Stimulated activated CD8-positive, alpha-beta memory T cell treated with anti-CD3 and anti-CD28 coated beads, Interleukin-2, amount 100 ng/mL, for 1 hour (primary cell): ENCODE measurements at places on chromosomes 5 and 9.

GRCh38 chr9:130246126-130246525 is 19.4 kb upstream of the HMCN2 start:
- DNase-seq = no peak

DNA sequence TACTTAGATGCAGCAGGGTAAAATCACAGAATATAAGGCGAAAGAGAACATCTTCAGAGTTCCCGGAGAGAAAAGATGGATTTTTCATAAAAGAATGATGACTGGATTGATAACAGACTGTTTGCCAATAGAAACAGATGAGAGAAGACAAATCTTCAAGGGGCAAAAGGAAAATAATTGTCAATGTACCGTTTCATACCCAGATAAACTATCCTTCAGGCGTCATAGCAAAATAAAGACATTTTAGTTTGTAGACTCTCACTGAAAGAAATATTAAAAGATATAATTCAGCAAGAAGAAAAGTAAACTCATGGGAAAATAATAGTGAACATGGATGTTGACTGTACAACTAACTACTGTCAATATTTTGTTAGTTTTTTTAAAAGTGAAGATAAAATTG is 174.2 kb downstream of the CRB2 start:
- DNase-seq = no peak

- DNase-seq = no peak
Measured at GRCh38 chr5:68533571-68534084, 318.1 kb downstream of the PIK3R1 start.

GRCh38 chr9:130820135-130820738 is 14.8 kb upstream of the ABL1 start:
- DNase-seq = no peak

DNA sequence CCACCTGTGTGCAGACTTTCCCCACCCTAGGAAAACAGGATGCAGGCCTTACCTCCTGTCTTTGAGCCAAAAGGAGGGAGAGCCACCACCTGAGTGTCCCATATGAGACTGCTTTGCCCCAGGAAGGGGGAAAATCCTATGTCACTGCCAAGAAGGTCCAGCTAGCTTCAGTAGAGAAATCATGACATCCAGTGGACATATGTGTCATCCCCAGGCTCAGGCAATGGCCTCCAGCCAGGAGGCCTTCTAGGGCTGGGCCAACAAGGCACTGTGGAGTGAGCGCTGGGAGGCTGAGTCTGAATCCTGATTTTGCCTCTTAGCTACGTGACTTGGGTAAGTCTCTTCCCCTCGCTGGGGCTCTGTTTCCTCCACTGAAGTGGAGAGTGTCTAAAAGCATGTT is 60.2 kb downstream of the SMIM23 start:
- no peak for DNase-seq

DNA sequence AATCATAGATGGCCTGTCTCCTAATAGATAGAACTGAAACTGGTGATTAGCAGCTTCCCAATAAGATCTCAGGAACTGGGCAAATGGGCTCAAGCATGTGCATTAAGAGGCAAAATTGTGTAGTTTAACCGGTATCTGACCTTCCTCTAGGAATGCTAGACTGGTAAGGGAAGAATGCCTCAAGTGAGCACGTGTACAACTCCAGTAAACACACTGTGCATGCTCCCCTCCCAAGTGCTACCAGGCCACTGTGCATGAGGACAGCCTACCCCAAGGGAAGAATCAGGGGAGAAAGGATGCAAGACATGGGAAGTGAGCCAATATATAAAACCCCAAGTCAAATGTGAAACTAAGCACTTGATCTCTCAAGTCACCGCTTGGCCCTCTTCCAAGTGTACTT is 1157.4 kb upstream of the CDH18 start:
- DNase-seq = no peak

DNA sequence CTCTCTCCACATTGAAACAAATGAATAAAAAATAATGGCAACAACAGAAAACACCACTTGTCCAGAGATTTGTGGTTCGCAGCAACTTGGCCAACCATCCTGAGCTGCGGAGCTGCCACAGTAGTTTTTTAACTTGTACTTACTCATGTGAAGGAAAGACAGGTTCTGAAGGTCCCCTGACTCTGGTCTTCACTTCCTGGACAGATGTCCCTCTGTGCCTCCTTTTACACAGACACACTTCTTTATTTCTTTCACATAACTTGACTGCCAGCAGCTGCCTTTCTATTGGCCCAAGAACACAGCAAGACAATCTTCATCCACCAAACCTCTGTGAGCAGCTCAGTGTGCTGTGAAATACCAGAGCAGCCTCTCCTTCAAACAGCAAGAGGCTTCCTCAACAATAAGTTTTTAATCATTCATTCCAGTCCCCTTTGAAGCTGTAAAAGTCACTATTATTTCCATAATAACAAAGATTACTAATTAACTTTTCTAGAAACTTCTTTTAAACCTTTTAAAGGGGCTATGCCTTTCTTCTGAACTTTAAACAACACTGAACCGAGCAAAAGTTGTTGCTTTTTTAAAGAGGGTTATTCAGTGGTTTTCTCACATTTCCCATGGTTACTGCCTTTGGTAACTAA is 198.7 kb downstream of the NR2F1-AS1 start:
- no peak for DNase-seq

GRCh38 chr5:163642904-163643303 is 137.5 kb downstream of the MAT2B start:
- no peak for DNase-seq

DNA sequence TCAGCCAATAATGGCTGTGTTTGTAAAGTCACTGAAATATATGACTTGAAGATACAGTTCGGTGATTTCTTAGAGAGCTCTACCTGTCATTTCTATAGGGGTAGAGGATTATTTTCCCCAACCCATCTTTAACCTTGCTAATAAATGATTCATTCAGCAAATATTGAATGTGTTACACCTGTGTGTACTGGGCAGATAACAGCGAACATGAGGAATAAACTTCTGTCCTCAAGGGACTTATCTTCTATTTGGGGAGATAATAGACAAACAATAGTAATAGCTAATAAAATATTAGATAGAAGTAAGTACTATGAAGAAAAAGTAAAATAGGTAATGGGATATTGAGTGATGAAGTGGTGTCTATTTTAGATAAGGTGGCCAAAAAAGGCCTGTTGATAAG is 9.3 kb downstream of the TTC23L start:
- no peak for DNase-seq

- DNase-seq = no peak
Measured at GRCh38 chr9:131468031-131468430, 34.7 kb upstream of the POMT1 start.

- no peak for DNase-seq
Measured at GRCh38 chr5:105638437-105638836, 2032.3 kb downstream of the EFNA5 start.

DNA sequence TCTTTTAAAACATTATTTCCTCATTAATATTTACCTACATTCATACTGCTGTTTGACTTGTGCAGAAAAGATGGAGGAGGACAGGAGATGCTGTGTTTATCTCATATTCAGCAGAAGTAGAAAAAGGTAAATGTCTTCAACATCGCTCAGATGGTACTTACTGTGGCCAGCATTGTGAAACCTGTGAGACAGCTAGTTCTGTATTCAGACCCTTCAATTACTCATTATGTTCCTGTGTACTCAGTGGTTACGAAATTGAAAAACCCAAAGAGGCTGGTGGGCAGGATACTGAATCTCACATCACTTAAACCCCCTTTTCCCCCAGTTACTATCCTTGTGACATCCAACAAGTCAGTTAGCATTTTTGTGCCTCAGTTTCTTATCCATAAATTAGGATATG is 216.0 kb downstream of the KDM4C start:
- DNase-seq = no peak

- DNase-seq = no peak
Measured at GRCh38 chr9:111961575-111961974, 65.0 kb downstream of the UGCG start.

DNA sequence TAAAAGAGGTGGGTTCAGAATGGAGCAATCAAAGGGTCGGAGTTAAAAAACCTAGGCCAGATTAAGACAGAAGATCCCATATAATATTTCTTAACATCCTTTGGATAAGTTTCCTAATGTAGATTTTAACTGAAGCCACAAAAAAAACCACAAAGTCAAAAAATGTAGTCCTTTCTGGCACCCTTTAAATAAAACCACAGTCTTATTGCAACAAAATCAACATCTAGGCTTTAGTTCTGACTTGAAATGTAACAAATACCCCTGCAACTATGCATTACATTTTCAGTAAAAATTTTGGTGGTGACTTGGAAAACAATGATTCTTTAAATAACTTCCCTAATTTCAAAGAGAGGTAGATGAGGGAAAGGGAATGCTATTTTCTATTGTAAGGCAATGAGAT is 109.2 kb downstream of the PSAT1 start:
- no peak for DNase-seq

- no peak for DNase-seq
Measured at GRCh38 chr5:180808461-180809000, 5.9 kb upstream of the MGAT1 start.

DNA sequence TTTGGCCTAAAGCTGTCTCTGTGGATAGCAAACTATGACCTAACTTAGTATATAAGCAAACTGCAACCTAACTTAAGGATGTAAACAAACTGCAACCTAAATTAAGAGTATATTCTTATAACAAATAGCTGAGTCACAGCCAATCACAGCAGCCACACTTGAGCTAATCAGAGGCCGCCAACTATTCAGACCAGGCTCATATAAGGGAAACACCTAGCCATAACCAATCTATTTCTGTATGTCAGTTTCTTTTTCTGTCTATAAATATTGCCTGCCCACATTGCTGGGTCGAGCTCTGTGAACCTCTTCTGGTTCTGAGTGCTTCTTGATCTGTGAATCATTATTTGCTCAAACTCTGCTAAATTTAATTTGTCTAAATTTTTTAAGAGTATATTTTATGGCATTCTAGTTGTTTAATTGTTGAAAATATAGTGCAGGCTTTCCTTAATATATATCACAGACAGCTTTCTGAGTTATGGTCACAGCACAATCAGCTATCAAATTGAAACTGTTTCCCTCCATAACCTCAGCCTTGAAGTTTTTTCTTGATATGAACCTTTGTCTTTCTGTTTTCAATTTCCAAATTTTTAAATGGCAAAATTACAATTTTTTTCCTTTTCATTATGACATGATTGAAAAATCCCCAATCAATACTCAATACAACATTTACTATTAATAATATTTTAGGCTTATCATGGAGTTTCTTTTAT is 327.1 kb upstream of the NUDT12 start:
- no peak for DNase-seq

- no peak for DNase-seq
Measured at GRCh38 chr5:150431574-150431973, 18.0 kb downstream of the RPS14 start.

GRCh38 chr5:53424686-53425615 is 55.5 kb upstream of the FST start:
- DNase-seq = no peak

DNA sequence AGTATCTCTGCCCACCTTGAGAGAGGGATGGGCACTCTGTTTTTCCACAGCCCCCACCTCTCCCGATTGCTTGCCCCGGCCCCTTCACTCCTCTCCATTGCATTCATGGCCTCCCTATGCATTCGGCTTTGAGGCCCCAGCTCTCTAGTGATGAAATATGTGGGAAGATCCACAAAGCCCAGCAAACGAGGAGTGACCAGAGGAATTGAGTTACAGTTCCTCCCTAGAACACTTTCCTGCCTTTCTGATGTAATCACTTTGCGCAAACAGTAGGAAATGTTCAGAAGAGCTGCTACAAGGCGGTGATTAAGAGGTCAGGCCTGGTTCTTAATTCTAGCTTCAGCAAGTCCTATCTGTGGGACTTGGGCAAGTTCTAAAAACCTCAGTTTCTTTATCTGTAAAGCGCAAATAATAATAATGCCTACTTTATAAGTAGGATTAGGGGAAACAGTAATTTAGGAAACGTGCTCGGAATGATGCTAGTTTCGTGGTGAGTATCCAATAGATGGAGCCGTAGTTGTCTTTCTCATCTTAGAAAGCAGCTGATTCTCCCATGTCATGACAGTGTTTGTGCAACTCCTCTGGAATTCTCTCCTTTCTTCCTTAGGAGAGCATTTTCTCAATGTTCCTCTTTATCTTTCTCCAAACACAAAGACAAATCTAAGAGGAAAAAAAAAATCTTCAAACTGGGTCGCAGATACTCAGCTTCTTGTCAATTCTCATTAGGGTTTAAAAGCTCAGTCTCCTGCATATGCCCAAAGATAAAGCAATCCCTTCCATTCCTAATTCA is 99.5 kb upstream of the MSX2 start:
- DNase-seq = no peak

GRCh38 chr5:173703466-173703865 is 87.0 kb upstream of the BOD1 start:
- no peak for DNase-seq

DNA sequence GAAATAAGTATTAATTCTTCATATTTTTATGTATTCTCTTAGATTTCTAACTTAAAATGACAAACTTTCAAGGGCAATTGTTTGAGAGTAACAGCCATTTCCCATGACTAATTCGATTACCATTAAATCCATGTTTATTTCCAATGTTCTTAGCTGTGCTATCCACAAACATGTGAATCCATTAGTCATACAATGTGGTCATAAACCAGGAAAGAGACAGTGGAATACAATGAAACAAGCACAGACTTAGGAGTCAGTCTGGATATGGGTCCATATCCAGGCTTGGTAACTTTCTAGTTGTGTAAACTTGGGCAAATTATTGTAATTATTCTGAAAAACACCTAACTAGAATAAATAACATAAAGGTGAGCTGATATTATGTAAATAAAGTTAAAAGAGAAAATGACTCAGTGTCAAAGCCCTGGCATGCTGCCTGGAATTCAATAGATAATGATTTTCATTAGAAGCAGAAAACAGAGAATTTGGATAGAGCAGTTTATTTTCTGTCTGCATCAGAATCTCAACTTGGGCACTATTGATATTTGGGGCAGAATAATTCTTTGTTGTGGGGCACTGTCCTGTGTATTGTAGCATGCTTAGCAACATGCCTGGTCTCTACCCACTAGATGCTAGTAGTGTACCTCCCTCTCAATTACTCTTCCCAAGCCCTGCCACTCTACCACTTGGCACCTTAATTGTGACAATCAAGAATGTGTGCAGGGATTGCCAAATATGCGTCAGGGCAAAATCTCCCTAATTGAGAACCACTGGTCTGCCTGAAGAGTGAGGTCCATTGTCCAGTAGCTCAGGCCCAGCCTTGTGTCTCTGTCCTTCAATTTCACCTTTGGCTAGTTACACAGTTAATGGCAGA is 44.7 kb upstream of the SLC27A6 start:
- DNase-seq = no peak

DNA sequence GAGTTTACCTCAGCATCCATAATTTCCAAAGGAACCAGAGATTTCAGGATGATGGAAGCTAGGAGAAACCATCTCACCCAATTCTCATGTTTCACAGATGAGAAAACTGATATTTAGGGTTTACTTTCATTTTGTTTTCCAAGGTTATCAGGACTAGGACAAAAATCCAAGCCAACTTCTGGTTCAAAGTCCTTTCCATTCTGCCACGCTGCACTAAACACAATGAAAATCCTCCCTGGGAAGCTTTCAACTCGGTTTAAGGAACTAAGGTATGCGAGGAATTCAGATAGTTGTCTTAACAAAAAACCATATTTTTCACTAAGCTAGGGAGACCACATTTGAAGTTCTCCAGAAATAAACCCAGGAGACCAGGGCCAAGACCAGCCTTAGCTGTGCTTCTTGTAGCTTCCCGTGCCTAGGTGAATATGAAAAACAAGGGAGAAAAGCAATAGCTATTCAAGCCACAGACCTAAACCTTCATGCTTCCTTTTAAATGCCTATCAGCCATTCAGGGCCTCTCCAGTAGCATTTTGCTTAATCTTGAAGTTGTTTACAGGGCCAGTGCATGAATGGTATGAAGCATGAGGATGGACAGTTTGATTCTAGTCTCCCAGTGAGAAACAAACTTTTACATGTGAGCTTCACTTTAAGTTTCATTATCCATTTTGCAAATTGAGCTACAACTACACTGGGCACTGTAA is 167.9 kb downstream of the DENND1A start:
- no peak for DNase-seq

- DNase-seq = no peak
Measured at GRCh38 chr5:112691339-112691680, 46.4 kb upstream of the APC start.
